GM04504 (cell line): ENCODE measurements at places on chromosomes 2 and 18.

GRCh38 chr2:218130822-218131221 is 5.0 kb downstream of the CXCR2 start:
- DNase-seq: no peak

GRCh38 chr18:13453714-13454113 is 235.2 kb downstream of the LDLRAD4 start:
- DNase-seq: peak; percentile 9

DNA sequence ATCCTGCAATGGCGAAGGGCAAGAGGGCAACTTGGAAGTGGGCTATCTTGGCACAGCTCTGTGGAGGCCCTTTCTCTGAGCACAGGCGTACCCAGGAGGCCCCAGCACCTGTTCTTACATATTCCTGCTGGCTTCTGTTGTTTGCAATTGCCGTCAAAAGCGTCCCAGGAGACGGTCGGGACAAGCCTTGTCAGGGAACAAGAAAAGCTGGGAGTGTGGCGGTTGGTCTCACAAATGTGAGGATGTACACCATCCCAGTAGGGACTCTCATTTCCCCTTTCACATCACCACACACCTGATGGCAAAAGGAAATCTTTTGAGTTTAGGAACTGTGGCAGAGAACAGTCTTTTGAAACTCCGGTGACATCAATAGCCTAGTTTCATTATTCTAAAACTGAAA is 94.7 kb upstream of the EFEMP1 start:
- no peak for DNase-seq

GRCh38 chr2:134134313-134134706 is 119.6 kb upstream of the MGAT5 start:
- no peak for DNase-seq

DNA sequence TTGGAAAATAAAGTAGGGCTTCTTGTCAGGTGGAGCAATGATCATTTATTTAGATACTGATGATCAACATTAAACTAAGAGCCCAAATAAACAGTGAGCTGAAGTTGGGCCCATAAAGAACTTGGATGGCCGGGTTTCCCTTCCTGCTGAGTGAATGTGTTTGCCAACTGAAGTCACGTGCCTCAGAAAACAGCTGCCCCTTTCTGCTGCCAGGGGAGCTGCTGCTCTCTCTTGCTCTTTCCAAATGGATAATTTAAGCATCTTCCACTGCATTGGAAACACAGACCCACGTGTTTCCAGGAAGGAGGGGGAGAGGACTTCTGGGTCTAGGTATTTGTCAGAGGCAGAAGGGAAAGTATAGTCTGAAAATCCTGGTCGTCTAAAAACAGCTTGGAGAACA is 22.9 kb upstream of the NCKAP5 start:
- DNase-seq: no peak

GRCh38 chr18:51236225-51236624 is 38.7 kb upstream of the MEX3C start:
- no peak for DNase-seq

DNA sequence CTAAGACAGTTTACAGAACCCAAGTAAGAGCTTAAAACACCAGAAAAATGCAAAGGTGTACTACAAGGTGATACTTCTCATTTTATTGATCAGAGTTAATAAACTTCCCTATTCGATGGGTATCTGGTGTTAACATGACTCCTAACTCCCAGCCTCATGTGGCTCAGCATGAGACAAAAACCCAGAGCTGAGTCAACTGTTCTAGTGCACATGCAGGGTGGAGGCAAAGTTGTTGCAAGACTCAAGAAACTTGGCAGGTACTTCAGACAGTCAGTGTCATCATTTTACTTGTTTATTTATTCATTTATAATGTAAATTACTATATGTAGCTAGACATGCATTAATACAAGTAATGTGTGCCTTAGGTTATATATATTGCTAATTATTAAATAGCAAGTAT is 216.6 kb upstream of the DSEL start:
- peak; percentile 52 for DNase-seq

GRCh38 chr2:72146347-72147302 is 1.0 kb downstream of the CYP26B1 start:
- no peak for DNase-seq

GRCh38 chr18:49476664-49477411 is 10.2 kb downstream of the C18orf32 start:
- DNase-seq: no peak

DNA sequence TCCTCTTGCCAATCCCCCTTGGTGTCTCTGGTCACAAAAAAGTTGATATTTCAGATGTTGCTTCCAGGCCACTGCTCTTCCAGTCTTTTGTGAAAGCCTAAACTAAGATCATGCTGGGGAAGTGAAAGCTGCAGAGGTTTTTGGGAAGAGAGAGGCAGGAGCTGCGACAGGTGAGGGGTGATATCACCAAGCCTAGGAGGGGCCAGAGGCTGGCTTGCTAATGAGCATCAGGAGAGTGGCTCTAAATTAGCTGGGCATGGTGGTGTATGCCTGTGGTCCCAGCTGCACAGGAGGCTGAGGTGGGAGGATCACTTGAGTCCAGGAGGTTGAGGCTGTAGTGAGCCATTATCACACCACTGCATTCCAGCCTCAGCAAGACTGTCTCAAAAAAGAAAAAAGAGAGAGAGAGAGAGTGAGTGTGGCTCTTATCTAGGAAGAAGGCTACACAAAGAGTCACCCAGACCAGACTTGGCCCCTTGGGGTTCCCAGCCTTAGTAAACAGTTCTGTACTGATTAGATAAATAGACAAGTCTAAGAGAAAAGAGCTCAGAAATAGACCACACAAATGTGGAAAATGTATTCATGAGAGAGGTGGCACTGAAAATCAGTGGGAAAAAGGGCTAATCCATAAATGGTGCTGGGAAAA is 14.6 kb upstream of the CDK5R2 start:
- DNase-seq: no peak

DNA sequence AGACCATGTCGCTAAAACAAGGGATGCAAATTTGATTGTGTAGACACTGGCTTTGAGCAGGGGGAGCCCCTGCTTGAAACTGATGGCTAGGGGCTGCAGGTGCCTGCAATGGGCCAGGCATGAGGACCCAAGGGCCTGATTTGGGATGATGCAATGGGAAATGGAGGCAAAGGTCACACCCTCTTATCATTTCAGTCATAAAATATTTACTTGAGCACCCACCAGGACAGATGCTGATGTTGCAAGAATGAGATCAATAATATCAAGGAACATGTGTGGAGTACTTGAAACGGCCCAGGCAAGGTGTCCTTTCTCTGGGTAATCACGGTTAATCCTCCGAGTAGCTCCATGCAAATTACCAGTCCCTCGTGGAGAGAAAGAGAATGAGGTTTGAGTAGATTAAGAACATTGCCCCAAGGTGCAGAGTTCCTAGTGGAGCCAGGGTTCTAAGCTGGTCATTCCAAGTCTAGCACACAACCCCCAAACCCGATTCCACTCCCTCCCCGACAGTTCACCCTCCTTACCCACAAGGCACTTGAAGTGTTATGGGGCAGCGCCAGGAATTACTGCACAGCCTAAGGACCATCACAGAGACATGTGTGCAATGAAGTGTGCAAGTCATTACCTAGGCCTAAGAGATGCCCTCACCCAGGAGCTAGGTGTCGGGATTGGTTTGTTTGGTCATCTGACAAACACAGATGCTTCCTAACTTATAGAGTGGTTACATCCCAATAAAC is 14.0 kb upstream of the TMBIM1 start:
- no peak for DNase-seq
